OCI-M1 (cell line): ENCODE measurements at places on chromosomes 16 and 17.

DNA sequence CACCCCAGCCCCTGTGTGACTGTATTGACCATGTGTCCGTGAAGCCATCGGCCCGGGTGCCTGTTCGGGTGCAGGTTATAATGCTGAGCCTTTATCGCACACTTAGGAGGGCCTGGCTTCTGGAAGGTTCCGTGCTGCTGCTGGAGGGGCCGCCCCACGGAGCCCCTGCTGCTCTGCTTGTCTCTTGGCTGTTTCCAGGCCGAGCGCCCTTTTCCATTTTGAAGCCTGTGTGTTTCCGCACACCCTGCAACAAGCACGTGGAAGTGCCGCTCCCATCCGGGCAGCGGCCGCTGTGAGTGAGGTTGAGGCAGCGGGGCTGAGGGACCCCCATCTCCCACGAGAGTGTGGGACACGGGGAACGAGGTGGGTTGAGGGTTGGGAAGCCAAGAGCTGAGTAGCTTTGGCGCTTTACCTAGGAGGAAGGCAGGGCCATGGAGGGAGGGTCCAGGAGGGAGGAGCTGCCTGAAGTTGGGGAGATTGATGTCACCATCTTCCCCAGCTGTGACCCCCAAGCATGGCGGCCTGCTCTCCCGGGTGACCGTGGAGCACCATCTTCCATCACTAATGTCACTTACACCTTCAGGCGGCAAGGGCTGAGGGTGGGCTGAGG is 200.1 kb upstream of the GSE1 start:
- no peak for DNase-seq

DNA sequence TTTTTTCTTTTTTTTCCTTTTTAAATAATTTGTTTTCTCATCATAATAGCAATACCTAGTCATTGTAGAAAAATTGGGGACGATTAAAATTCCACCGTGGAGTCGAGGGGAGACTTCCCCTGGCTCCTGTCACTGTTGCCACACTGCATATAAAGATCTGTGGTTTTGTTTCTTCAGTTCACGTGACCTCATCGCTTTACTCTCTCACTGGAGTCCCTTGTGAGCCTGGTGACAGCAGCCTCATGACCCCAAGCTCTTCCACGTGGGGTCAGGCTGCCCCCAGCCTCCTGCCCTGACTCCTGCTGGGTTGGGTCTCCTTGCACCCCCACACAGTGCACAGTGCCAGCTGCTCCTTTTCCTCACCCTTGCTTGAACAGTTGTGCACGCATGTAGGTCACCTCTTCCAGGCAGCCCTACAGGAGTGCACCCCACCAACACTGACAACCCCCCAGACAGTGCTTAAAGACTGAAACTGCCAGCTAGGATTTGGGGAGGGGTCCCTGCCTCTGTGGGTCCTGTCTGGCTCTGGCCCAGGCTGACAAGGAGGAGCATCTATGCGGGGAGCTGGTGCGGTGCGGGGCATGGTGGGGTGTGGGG is 7.3 kb upstream of the METRNL start:
- DNase-seq: peak; percentile 68

DNA sequence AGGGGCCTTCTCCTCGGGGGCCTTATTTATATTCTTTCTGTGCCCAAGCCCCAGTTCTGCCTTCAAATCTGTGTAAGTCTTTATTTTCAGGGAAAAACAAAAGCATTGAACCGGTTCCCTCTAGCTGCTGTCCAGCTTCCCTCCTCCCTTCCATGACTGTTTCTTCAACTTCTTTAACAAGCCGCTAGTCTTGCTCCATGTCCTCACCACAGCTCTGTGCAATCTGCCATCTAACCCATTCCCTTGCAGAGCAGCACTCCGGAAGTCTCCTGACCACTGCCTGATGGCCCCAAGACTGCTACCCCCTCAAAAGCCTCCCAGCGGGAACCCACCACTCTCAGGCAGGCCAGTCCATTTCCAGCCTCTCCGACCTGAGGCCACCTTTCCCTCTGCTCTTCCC is 16.9 kb downstream of the EMC8 start:
- no peak for DNase-seq

GRCh38 chr16:3085868-3086595 is 13.1 kb downstream of the ZSCAN10 start:
- DNase-seq: no peak

DNA sequence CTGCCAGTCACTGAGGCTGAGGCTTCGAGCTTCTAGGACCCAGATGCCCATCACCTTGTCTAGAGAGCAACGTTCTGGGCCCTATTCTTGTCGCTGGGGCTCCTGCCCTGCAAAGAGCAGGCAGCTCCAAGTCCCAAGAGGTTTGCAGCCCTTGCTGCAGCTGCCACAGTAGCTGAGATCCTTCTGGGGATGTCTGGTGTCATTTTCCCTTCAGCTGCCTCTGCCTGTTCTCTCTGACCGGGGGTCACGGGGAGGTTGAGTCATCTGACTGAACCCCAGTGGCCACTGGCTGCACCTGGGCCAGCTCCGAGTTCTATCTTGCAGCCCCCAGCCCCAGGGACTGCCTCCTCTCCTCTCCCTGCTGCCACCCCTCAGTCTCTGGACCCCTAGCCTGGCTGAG is 4.9 kb downstream of the WSCD1 start:
- DNase-seq: no peak

GRCh38 chr16:84281074-84281473 is 13.6 kb upstream of the WFDC1 start:
- DNase-seq: peak; percentile 44

- no peak for DNase-seq
These were observed 69.4 kb upstream of the NKD1 start for GRCh38 chr16:50478773-50479149.

DNA sequence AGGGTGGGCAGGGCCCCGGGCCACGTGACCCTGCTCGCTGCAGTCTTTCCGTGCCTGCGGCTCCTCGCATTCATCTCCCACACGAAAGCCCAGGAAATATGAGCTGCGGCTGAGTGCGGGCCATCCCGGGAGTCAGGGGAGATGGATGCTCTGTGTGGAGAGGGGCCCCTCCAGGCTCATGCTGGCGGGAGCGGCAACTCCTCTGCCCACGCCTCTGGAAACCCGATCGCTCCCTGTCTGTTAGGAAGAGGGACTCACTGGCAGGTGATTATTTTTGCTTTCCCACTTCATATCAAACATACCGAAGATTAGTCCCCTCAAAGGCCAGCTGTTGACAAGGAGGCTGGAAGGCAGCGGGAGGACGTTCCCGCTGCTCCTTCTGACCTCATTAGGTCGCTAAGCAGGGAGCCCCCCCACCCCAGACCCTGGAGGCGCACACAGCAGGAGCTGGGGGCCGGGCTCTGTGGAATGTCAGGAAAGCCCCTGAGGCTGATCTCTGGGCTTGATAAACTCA is 228.5 kb downstream of the FOXL1 start:
- DNase-seq: no peak

GRCh38 chr17:57675427-57676387 is 69.4 kb downstream of the CCDC182 start:
- DNase-seq: no peak

- DNase-seq: no peak
These were observed 39.9 kb downstream of the XPO6 start for GRCh38 chr16:28171816-28172215.

GRCh38 chr17:32806646-32807045 is 70.3 kb downstream of the MYO1D start:
- no peak for DNase-seq

DNA sequence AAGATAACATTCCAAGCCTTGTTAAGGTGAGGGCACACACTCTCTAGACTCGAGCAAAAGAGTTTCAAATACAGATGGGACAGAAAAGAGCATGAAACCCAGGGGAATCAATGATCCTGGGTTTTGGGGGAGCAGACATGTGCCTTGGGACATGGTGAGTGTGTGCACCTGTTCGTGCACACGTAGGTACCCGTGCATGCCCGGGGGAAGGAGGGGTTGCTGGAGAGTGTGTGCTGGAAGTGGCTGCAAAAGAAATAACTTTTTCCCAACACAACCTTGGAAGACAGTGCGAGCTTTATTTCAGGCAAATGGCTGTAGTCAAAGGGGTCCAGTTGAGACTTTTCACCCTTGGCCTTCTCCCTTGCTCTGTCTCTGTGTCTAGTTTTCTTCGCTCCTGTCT is 62.6 kb downstream of the C16orf78 start:
- no peak for DNase-seq

- no peak for DNase-seq
These were observed 24.4 kb downstream of the TBX4 start for GRCh38 chr17:61476476-61477203.

DNA sequence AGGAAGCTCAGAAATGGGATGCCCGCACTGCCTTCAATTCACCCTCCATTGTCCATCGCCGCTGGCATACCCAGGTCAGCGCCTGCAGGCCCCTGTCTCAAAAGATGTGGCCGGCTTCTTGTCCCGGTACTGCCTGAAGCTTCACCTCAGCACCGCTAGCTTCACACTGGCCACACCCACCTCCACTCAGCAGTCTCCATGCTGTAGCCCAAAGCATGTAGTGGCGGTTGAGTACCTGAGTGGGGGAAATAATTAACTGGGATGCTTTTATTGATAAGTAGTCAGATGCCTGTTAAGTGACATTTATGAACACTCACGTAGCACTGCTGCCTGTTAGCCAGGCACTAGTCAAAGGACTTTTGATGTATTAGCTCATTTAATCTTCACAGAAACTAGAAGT is 143.2 kb downstream of the RPTOR start:
- DNase-seq: no peak

- no peak for DNase-seq
These were observed 5.0 kb upstream of the EFTUD2 start for GRCh38 chr17:44904001-44904984.

DNA sequence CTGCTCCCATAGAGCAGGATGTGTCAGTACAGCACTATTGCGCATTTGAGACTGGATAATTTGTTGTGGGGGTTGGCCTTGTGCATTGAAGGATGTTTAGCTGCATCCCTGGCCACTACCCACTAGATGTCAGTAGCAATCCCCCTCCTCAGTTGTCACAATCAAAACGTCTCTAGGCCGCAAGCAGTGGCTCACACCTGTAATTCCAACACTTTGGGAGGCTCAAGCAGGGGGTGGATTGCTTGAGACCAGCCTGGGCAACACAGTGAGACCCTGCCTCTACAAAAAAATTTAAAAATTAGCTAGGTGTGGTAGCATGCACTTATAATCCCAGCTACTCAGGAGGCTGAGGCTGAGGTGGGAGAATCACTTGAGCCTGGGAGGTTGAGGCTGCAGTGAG is 48.4 kb downstream of the CENPV start:
- peak; percentile 51 for DNase-seq

DNA sequence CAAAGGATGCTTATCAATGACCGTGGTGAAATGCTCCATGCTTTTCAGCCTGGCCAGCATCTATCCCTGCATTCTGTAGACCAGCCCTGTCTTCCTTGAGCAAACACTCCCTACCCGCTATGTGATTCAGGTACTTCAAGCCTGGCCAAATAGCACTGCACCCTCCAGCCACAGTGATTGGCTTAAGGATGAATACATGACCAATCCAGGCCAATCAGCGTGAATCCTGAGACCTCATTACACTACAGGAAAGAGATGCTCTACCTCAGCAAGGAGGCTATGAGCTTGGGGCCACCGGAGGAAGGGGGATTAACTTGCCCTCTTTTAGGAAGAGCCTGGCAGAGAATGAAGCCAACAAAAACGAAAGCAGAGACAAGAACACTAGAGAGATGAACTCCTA is 162.5 kb downstream of the ZNF423 start:
- no peak for DNase-seq

- peak; percentile 22 for DNase-seq
These were observed 133.4 kb downstream of the OR1D5 start for GRCh38 chr17:2929881-2930533.

GRCh38 chr16:78227855-78228254 is 128.4 kb downstream of the WWOX start:
- DNase-seq: peak; percentile 2

- no peak for DNase-seq
These were observed 5.7 kb downstream of the LASP1 start for GRCh38 chr17:38875477-38876075.

DNA sequence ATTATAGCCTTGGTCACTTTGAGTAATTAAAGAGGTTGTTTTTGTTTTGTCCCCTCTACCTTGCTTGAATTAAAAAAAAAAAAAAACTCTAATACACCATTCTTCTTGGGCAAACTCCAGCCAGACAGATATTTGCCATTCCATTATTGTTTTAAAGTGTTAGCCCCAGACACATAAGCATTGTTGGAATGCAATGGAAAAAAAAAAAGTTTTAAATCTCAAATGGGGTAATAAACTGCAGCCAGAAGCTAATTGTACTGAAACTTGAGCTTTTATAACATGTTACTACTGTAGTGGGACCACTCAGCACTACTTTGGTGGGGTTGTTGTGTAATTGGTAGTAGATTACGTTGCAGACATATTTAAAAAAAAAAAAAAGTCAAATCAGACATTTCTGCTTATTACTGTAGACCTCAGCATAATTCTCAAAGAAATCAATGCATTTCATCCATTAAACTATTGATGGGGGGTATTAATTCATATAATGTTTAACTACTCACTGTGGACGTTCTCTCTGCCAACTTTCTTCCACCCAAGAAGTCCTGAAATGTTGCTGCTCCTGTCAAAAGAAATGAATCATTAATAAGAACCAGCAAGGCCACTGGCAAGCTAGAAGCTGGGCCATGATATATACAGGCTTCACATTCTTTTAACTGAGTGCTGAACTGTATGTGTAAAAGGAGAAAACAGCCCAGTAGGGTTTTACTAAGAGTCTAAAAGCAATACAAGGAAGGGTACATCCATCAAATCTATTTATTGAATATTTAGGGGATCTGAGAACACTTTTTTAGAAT is 626.6 kb upstream of the SOX9 start:
- DNase-seq: no peak

DNA sequence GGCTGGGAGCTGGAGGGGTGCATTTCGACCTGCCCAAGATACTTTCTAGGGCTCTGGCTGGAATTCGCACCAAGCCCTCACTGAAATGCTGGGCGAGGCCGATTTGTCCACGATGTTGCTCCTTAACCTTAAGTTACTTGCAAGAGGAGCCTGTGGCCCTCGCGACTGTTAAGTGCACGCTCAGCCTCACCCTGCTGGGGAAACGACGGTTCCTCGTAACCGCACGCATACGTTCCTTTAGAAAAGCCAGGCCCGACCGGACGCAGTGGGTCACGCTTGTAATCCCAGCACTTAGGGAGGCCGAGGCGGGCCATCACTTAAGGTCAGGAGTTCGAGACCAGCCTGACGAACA is 607 bp upstream of the NCOR1 start:
- no peak for DNase-seq

- DNase-seq: no peak
These were observed 2.1 kb downstream of the IFT20 start for GRCh38 chr17:28333083-28333746.

- DNase-seq: peak; percentile 0
These were observed 151.9 kb upstream of the GSE1 start for GRCh38 chr16:85461022-85461813.

GRCh38 chr16:6343157-6343556 is 989.5 kb upstream of the RBFOX1 start:
- DNase-seq: no peak

GRCh38 chr17:81202318-81202717 is 20.4 kb downstream of the CEP131 start:
- DNase-seq: no peak

DNA sequence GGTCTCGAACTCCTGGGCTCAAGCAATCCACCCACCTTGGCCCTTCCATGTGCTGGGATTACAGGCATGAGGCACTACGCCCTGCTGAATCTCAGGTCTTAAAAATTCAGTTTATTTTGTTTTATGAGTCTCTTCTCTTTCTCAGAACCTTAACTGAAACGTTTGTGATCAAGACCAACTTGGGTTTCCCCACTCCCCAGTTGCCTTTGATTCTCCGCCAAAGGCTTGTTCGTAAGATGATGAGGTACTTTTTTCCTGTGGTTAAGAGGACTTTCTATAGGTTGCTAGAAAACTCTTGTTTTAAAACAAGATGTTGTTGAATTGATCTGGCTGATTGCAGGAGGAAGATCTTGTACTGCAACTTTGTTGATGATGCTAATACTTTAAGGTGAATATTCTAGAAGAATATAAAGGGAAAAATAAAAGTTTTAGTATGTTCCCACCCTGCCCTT is 11.7 kb downstream of the ABCC1 start:
- peak; percentile 70 for DNase-seq
